ENCODE measurements at places on chromosomes 1 and 21. TPM values are rescaled to one million over a fixed set of nuclear protein-coding genes. Genes with fewer than 3 reads are reported as not detected.

ITLN1 gene
- not detected for polyA plus RNA-seq

SYTL1 gene
- 33.0 TPM for polyA plus RNA-seq

NTRK1 gene
- polyA plus RNA-seq, result not detected

WNT4 gene
- 0.11 TPM for polyA plus RNA-seq

PLA2G2F gene
- 0.05 TPM for polyA plus RNA-seq

DNA sequence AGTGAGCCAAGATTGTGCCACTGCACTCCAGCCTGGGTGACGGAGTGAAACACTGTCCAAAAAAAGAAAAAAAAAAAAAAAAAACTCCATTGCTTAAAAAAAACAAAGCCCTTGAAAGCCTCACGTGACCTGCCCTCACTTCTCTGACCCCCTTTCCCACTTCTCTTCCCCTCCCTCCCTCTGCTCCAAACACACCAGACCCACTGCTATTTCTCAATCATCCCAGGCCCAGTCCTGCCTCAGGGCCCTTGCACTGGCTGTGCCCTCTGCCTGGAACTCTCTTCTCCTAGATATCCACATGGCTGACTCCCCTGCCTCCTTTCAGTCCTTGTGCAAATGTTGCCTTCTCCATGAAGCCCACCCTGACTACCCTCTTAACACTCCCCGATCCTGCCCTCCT, 45.4 kb upstream of the TARDBP start:
- DNase-seq, result no peak

DNA sequence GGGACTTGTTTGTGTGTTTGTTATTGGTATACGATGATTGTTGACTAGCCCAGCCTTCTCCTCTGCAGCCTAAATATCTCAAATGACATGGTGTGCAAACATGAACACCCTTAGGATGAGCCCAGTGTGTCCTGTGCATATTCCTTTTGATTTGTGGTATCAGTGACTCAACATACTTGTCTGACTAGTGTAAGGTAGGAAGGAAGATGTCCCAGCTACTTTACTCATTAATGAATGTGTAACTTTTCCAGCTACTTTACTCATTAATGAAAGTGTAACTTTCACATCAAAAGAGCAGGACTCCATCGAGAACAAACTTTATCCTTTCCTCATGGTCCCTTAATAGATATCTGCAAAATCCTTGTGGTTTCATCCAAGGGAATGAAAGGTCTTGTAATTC, 2.7 kb upstream of the ZNF692 start:
- no peak for DNase-seq

GRCh38 chr1:11434501-11434900, 44.5 kb upstream of the DISP3 start:
- no peak for DNase-seq

DNA sequence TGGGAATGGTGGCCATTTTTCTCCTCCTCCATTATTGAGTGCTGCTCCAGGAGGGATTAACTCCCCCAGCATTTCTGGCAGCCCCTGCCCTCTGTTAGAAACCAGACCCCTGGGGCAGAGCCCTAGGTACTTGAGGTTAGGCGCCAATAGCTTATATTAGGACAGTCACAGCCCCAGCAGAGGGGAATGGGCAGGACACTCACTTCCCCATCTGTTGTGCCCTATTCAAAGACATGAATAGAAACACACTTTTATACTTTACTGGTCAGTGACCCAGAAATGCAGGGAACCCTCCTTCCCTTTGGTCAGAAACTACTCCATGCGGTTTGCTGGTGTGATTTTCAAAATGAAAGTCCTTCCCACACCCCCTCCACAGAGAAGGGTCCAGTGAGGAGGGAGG, 267.7 kb downstream of the PTBP2 start:
- no peak for DNase-seq

Data from mammary epithelial cell (primary cell).